Activated naive CD4-positive, alpha-beta T cell treated with anti-CD3 and anti-CD28 coated beads, Interleukin-2, amount 50 U/mL, for 72 hours (primary cell): ENCODE measurements at places on chromosomes 13 and 19. TPM values are rescaled to one million over a fixed set of nuclear protein-coding genes. Genes with fewer than 3 reads are reported as not detected.

KIRREL2 gene
- 3.3 TPM for total RNA-seq

ERICH6B gene
- total RNA-seq: not detected

LYL1 gene
- total RNA-seq: 0.71 TPM

MIDN gene
- total RNA-seq: 52.9 TPM

DNA sequence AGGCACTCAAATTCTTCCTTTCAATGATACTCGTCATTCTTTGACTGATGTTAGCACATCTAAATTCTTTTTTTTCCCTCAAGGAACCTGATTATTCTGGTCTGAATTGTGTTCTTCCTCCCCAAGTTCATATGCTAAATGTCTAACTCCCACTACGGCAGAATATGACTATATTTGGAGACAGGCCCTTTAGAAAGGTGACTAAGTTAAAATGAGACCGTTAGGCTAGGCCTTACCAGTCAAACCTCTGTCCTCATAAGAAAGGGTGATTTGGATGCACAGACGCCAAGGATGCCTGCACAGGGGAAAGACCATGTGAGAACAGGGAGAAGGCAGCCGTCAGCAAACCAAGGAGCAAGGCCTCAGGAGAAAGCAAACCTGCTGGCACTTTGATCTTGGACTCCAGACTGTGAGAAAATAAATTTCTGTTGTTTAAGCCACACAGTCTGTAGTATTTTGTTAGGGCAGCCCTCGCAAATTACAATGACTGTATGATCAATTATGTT, 13.1 kb upstream of the FOXO1 start:
- DNase-seq: no peak

DNA sequence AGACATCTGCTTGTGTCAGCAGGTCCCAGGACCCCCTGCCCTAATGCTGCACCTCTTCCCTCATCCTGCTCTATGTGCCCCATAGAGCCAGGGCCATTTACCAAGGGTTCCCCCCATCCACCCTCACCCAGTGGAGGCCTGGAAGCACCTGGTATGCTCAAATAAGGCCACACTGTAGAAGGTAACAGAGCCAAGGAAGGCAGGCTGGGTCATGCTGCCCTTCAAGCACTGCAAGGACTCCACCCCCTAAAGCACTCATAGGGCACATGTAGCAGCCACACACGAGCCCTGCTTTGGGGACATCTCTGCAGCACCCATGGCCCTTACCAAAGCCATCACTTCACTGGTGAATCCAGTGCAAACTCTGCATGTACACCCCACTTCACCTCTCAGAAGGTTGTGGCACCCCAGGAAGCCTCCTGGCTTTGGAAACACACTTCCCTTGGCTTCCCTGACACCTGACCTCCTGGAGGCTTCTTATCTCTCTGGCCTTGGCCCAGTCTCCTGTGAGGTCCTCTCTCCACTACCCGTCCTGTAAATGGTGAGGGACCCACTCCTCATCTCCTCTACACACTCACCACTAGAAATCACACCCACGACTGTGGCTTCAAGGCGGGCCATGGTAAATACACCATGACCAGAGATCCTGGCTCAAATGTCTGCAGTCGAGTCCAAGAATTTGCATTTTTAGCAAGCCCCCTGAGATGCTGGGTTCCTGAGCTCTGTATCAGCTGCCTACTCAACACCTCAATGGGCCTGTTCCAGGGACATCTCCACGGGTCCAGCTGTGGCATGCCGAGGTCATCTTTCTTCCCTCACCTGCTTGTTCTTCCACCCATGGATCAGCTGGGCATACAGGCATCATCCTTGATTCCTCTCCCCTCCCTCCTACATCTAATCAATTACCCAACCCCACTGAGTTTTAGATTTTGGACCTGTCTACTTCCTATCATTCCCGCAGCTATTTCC, 80.9 kb upstream of the DOCK9 start:
- DNase-seq: no peak

- DNase-seq: no peak
These were observed 641 bp upstream of the SOX21 start for GRCh38 chr13:94712812-94713560.

- no peak for DNase-seq
These were observed 108.6 kb downstream of the HSPH1 start for GRCh38 chr13:31053091-31053490.

GRCh38 chr19:51000981-51001380, 423 bp downstream of the KLK8 start:
- no peak for DNase-seq

- DNase-seq: no peak
These were observed 616.4 kb downstream of the EFNB2 start for GRCh38 chr13:105918842-105919741.
